ENCODE measurements at places on chromosomes 3 and 15.

DNA sequence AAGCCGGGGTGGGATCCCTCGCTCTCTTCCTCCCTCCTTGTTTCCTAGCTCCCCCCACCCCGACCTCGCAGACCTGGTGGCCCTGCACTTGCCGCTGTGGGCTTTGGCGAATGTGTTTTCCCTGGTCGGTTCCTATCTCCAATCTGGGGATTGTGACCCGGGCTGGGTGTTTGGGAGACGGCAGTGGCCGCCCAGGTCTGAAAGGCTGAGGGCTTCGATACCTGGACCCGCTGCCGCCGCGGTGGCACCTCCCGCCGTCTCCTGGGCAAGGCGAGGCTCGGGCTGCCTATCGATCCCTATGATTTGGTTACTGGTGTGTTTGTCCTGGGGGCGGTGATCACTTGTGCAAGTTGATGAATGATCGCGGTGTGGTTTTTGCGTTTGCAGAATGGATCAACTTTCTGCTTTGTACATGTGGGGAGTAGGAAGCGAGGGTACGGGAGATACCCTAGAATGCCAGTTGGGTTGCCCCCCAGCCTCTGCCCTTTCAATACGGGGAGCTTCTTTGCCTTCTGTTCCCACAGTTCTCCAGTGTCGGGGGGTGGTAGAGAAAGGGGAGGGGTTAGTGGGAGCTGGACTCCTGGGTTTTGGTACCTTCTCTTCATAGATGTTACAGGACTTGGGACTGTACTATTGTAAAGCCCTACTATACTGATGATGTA, 3.0 kb downstream of the BBX start:
- no peak for DNase-seq

DNA sequence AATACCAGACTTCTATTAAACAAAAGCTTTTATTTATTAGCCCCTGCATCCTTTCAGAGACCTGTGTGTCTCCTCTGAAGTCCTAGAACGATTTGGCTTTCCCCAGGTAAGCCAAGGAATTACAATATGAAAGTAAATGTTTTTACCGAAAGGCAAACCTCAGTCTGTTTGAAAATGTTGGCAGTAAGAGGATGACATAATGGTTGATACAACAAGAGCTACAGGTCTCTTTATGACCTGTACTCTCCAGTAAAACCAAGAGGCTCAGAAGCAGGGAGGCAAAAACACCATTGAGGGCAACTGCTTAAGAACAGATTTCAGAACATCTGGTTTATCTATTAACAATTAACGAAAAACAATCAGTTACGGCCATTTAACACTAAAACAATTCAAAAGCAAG, 107.8 kb downstream of the ADAM10 start:
- no peak for DNase-seq

- no peak for DNase-seq
Measured at GRCh38 chr3:52437326-52438103, 7.4 kb downstream of the SEMA3G start.

DNA sequence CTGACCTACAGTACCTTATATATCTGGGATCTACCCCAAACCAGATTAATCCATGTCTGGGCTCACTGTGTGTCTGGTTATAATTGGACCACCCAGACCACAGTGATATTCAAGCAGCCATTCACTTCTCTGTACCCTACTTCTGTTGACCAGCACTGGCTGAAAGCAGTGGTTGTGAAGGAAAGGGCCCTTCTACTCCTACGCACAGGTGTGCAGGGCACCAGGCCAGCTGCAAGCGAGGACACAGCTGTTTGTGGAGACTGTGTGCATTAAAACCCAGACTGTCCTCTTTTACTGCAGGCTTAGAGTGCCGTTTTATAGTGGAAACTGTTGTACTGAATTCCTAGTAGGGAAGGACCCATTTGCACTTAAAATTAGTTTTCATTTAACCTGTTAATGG, 29.5 kb downstream of the CTDSPL start:
- DNase-seq, result no peak

DNA sequence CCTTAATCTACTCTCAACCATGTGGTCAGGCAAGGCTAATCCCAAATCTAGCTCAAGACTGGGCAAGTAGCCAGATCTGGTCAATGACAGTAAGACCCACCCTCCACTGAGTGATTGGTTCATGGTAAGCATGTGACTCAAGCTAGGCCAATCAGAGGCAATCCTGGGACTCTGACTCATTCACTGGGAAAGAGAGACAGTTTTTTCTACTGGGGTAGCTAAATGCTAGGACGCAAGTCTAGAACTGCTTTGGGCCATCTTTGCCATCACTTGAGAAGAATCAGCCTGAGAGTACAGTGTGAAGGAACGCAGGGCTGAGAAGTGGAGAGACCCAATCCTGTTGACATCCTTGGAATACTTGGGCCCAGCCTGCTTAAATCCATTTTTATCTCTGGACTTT, 9.4 kb upstream of the RAD18 start:
- DNase-seq, result peak; percentile 43

DNA sequence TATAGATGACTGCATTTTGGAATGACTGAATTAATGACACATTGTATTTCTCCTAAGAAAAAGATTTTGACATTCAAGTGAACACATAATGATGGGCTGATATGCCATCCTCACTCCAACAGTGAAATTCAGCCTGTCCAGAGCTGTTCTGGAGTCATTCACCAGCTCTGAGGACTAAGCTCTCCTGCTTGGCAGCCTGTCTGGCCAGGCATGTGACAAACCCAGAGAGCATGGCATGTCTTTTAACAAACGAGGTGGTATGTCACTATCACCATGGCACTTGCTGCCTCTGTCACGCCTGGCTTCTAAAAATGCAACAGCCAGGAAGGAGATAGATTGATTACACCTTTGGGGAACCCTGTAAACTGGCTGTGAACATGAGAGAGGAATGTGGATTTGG, 1.4 kb downstream of the ACTC1 start:
- DNase-seq, result no peak

DNA sequence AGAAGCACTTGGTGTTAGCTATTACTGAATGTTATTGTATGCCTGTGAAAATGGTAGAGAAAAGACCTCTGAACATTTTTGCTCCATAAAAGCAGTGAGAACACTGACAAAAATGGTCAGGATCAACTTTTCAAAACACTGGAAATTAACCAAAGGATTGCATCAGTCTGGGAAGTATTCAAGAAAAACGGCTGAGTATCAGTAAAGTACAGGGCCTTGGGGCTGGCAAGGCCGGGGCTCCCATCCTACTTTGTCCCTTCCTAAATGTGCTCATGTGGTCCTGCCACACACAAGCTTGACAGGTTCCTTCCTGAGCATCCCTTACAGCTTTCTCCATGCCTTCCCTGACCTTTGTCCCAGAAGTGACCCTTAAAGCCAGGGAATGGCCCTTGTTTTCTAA, 84.0 kb downstream of the CFAP20DC start:
- peak; percentile 7 for DNase-seq

- peak; percentile 45 for DNase-seq
Measured at GRCh38 chr3:146218880-146219866, 31.7 kb downstream of the PLSCR4 start.

- DNase-seq, result no peak
Measured at GRCh38 chr3:182732232-182733015, 60.9 kb upstream of the ATP11B start.

- no peak for DNase-seq
Measured at GRCh38 chr3:16455966-16456365, 57.5 kb downstream of the RFTN1 start.

DNA sequence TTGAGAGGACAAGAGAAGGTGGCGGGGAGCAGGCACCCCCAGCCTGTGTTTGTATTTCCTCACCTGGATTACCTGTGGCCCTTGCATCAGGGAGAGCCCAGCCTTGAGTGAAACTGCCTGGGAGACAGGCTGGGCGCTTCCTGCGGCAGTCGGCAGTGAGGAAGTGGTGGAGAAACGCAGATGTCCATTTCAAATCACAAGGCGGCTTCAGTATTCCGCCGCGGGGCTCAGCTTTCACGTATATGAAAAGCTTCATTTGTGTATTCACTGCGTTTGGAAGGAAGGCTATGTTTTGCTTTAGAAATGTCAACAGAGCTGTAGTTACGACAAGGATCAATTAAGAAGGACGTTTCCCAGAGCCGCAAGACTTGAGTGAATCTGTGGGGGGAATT, 167.4 kb upstream of the CTDSPL start:
- DNase-seq, result no peak

- no peak for DNase-seq
Measured at GRCh38 chr3:170778240-170779217, 91.5 kb downstream of the RPL22L1 start.

- DNase-seq, result no peak
Measured at GRCh38 chr3:132756108-132756650, 34.0 kb upstream of the NPHP3 start.

- DNase-seq, result no peak
Measured at GRCh38 chr3:43773273-43774094, 82.7 kb downstream of the ABHD5 start.

GRCh38 chr3:120498556-120499346, 48.0 kb upstream of the FSTL1 start:
- DNase-seq, result peak; percentile 97

DNA sequence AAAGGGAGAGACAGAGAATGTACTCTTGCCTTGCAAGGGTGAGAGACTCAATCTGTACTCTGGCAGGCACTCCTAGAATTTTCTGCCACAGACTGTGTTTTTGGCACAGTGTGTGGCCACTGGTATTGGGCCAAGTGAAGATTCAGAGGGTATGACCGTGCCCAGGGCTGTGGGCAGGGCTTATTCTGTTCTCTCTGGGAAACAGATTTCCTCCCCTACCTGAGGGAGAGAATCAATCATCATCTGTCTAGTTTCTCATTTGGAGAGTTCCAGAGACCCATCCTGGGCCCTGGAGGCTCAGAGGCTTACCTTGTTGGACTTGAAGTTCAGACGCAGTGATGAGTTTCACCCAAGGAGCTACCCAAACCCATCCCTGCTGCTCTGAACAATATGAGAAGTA, 28.2 kb downstream of the CSTA start:
- peak; percentile 14 for DNase-seq

GRCh38 chr15:40549894-40550293, 14.9 kb downstream of the CCDC32 start:
- DNase-seq, result no peak

GRCh38 chr3:16122661-16123060, 51.8 kb upstream of the GALNT15 start:
- DNase-seq, result peak; percentile 37

GRCh38 chr15:59155431-59155830, 50.5 kb downstream of the CCNB2 start:
- DNase-seq, result no peak

- peak; percentile 32 for DNase-seq
Measured at GRCh38 chr3:8990266-8991215, 27.3 kb upstream of the RAD18 start.

GRCh38 chr15:78714890-78715289, 73.9 kb upstream of the CHRNB4 start:
- no peak for DNase-seq

DNA sequence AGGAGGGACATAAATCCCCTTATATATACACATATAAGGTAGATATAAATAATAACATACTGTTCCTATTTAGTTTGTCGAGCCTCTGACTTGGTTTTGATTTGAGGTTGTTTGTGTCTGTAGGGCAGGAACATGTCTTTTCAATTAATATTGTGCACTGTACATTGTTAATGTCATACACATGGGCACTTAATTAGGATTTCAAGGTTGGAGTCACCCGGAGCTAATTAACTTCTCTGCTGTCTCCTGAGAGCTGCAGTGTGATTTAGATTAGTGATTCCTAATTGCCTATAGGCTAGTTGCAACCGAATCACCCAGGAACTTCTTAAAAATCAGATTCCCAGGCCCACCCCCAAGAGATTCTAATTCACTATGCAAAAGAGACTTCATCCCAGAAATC, 50.4 kb upstream of the FILIP1L start:
- DNase-seq, result no peak

GRCh38 chr3:16337856-16338540, 73.0 kb downstream of the OXNAD1 start:
- peak; percentile 12 for DNase-seq

DNA sequence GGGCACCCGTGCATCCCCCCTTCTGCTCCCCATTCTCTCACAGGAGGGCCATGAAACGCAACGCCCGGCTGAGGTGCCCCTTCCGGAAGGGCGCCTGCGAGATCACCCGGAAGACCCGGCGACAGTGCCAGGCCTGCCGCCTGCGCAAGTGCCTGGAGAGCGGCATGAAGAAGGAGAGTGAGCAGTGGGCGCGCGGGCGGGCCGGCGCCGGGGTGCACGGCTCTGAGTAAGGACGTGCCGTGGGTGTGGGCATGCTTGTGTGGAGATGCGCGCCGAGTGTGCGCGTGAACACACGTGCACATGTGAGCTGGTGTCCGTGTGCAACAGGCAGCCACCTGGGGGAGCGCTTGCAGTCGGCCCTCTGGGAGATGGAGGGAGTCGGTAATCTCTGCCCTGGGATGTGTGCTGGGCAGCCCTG, 28.1 kb downstream of the NR1I2 start:
- peak; percentile 37 for DNase-seq

DNA sequence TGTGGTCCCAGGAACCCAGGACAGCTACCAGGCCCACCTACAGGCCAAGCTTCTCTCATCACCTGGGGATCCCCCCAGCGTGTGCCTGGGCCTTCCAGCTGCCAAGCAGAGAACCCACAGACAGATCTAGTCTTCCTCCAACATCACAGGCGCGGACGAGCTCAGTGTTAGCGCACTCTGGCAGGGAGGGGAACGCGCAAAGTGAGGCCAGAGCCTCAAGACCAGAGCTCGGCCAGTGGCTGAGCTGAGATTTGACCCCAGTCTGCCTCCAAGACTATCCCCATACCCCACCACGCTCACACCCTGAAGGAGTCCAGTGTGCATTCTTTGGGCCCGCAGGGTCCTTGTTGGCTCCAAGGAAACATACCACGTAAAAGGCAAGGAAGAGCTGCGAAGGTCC, 5.1 kb downstream of the MFGE8 start:
- DNase-seq, result no peak

DNA sequence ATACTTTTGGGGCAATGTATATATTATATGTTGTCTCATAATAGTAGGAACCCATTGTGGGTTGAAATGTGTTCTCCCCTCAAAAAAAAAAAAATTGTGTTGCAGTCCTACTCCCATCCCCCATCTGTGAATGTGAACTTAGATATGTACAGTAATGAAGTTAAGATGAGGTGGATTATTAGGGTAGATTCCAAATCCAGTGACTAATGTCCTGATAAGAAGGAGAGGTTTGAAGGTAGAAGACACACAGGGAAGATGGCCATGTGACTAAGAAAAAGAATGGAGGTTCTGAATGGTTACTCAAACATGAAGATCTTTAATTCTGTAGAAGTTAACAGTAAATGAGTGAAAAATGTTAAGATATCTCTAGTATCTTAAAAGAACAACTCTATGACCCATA, 3.0 kb upstream of the ATOSA start:
- no peak for DNase-seq

DNA sequence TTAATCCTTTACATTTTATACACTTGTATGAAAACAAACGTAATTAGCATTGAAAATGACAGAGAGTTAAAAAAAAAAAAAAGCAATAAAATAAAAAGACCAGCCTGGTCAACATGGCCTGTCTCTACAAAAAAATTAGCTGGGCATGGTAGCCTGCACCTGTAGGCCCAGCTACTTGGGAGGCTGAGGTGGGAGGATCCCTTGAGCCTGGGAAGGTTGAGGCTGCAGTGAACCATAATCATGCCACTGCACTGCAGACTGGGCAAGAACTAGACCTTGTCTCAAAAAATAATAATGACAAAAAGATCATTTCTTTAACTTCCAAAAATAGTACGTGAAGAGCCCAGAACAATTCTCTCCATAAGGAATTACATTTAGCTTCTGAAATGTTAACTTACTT, 1.9 kb downstream of the SSR3 start:
- no peak for DNase-seq
